ENCODE measurements at places on chromosomes 5 and 9. TPM values are rescaled to one million over a fixed set of nuclear protein-coding genes. Genes with fewer than 3 reads are reported as not detected.

Gene IGIP
- total RNA-seq: 8.2 TPM

Gene IFNA1
- not detected for total RNA-seq

Gene SPINK6
- not detected for total RNA-seq

Gene AQP7
- total RNA-seq: not detected

Gene ENDOG
- total RNA-seq: 20.9 TPM

Gene FST
- total RNA-seq: 30.8 TPM

Gene IL5
- not detected for total RNA-seq

Gene AK3
- total RNA-seq: 53.7 TPM

Data from uterine smooth muscle cell (primary cell).